Non-pigmented ciliary epithelial cell (primary cell): ENCODE measurements at places on chromosomes 11 and 22.

GRCh38 chr22:23128269-23129108 lies 13.3 kb downstream of the RSPH14 start:
- DNase-seq: peak; percentile 51

DNA sequence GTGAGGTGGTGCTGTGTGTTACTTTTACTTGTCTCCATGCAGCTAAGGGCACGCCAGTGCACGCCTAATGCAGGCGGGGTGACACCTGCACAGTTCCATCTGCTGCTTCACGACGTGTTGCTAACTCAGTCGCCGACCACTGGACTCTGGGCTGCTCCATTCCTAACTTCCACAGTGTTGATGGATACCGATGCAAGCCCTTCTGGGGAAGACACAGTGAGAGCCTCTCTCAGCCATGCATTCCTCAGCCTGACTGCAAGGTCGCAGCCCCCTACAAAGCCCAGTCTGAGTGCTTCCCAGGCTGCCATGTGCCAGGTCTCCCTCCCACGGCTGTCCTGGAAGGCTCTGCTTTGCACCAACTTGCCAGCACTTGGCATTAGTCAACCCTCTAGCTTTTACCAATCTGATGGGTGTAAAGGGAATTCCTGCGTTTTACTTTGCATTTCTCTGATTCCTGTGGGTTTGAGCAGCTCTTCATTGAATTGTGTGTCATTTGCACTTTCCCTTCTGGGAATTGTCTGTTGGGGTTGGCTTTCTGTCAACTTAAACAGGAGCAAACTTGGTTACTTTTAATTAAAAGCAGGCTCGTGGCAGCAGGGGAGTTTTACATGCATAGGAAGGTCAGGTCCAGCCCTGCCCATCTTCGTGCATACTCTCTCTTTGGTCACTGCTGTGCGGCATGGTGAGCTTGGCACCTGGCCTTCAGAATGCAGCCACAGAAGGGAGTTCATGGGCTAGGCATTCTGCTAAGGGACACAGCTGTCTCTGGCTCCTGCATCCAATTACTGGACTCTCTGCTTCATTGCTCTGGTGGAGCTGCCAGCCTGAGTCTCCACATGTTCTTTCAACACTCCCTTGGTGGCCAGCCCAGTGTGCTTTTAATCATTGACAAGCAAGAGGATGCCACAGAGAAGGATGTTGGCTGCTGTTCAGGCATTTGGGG lies 34.6 kb upstream of the SHANK2 start:
- DNase-seq: peak; percentile 26

- DNase-seq: no peak
Observed at GRCh38 chr22:48842976-48843375, 984.7 kb downstream of the BRD1 start.

- no peak for DNase-seq
Observed at GRCh38 chr11:85758026-85758425, 52.9 kb downstream of the SYTL2 start.

DNA sequence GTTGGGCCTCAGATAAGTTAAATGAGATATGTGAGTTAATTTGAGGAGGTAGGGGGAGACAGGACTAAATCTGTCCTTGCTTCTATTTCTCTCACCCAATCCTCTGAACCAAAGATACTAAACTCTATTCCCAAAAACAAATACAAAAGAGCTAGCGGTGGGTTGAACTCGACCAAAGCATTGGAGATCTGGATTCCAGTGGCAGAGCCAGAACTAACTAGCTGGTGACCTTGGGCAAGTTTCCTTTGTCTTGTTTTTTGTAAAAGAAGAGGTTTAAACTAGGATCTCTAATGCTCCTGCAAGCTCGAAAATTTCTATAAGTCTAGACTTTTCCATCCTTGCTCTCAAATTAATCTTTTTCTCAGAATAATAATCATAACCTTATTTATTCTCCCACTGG lies 1.5 kb downstream of the ME3 start:
- no peak for DNase-seq

GRCh38 chr22:24337894-24338645 lies 67.4 kb downstream of the SPECC1L start:
- no peak for DNase-seq

GRCh38 chr11:2582351-2582945 lies 117.3 kb downstream of the KCNQ1OT1 start:
- no peak for DNase-seq

GRCh38 chr11:12017243-12017678 lies 8.8 kb upstream of the DKK3 start:
- no peak for DNase-seq

DNA sequence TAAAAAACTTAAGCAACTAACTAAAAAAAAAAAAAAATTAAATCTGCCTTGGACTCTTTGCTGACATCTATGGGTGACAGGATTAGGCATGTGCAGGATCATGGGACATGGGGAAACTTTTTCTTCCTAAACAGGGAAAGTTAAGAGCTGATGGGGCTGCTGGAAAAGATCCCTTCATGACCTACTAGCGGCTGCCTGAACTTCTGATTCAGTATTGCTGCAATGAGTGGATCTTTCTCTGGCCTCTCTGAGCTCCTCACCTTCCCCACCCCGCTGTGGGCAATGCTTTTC lies 25.0 kb downstream of the OR5A2 start:
- no peak for DNase-seq

DNA sequence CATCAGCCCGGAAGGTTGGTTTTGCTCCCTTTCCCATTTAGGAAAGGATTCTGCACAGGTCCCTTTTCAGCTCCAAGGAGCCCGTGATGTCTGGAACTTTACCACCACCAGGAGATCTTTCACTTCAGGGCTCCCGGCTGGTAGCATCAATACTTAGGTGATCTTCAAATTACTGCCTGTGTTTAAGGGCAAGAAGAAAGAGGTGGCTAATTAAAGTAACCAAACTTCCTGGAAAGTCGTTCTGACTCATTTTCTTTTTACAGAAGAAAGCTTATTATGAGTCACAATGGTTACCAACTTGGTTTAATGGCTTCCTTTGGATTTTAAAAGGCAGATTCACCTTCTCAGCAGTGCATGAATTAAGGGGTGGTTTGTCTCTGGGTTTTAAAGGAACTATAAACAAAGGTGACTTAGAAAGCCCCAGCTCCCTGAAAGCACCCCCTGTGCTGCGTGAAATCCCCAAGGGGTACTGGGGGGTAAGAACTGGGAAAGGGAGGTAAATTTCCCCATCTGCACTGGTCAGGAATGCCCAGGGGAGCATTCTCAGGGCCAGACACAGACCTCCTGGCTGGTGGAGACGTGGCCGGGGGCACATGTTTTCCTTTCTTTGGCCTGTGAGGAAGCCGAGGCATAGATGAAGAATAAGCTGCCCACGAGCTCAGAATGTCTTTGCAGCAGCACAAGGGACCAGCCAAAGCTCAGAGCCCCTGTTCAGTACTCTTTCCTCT lies 8.8 kb downstream of the POU2F3 start:
- no peak for DNase-seq

DNA sequence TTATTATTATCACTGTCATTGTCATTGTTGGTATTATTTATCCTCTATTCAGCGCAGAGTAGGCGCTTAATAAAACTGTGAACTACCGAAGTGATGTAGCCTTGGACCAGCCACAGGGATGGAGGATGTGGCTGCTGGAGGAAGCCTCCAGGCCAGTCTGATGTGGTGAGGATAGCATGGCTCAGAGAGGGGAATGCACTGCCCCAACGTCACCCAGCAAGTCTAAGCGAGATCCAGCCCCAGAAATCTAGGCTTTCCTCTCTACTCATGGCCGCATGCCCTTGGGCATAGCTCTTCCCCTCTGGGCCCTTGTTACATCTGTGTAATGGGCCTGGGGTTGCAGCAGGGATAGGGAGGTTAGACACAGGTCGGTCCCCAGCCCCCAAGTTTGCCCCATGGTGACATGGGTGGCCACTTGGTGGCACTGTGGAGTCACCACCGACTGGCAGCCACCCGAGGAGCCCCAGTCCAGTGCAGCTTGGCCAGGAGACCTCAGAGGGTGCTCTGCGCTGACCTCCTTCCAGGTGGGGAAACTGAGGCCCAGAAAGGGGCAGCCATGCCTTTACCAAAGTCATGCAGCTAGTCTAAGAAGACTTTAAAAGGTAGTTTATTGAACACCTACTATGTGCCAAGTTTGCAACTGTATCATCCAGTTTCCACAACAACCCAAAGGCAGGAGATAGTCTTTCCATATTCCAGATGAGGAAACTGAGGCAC lies 395.7 kb downstream of the MN1 start:
- DNase-seq: no peak

- no peak for DNase-seq
Observed at GRCh38 chr11:126800009-126800408, 200.6 kb downstream of the KIRREL3 start.

- no peak for DNase-seq
Observed at GRCh38 chr22:21917181-21917958, 35.3 kb downstream of the PPM1F start.

DNA sequence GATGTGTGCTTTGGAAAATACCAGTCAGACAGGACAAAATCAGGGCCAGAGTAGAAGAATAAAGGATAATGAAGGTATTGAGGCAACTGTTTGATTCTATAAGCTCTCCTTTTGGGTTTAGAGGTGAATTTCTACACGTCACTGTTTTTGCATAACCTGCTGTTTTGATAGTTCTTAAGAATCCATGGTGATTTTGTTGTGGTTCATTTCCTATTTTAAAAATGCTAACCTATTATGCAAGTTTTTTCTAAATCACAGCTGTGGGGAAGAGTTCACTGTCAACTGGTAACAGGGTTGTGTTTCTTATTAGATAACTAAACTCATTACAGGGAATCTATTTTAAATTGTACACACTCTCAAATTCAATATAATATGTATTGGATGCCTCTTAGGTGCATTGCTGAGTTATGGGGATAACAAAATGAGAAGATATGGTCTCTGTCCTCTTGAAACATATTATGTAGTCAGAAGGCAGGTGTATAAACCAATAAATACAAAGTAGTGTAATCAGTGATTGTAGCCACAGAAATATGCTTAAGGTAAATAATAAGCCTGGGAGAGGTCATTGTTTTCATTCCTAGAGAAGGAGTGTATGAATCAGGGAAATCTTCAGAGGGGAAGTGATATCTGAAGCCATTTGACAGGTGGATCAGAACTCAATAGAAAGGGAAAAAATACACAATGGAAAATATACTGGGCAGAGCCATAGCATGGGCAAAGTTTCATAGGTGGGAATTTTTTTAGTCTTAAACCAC lies 192.5 kb downstream of the FAT3 start:
- no peak for DNase-seq

- DNase-seq: no peak
Observed at GRCh38 chr11:120108785-120109168, 29.1 kb downstream of the TRIM29 start.

DNA sequence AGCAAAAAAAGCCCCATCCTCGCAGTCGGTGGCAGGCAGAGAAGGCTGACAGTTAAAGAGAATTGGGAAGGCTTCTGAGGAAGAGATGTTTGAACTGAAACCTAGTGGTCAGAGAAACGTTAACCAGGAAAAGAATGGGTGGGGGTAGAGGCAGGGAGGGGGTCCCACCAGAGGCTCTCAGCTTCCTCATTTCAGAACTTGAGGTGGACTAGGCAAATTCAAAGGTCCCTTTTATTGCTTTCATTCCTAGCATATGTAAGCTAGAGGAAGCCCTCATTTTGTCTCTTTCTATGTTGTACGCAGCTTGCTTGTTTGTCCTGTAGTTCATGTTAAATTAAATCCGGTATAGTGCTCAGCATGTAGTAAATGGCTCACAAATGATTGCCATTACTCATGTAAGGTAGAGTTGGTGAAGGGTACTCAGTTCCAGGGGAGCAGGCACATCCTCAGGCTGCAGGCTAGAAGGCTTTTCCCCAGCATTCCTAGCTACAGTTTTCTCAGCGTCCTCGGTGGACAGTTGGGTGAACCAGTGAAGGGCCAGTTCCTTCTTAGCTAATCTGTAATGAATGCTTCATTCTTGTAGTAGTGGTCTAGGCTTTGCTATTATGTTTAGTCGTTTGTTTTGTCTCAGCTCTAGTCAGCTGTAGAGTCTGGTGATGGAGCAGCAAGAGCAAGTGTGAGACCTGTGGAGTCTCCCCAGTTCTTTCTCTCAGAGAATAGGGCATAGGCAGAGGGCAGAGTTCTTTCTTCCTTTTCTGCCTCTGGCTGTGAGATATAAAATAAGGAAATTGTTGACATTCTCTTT lies 58.6 kb downstream of the UVRAG start:
- no peak for DNase-seq

DNA sequence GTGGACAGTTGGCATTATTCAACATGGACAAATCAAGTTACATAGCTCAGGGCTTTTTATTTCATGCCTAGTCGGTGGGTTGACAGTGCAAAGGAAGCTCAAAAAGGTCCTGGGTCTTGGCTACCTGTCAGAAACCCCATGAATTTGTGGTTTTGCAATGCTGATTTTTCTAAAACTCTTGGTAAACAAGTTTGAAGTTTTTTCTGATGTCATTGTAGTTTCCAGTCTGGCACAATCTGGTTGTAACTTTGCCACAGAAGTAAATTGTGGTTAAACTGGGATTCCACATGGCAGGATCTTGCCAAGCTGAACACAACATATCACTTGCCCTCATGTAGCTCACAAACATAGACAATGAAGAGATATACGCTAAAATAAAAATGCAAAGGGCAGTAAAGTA lies 100.8 kb downstream of the EHF start:
- no peak for DNase-seq

GRCh38 chr22:27466229-27466628 lies 335.3 kb downstream of the MN1 start:
- DNase-seq: no peak

DNA sequence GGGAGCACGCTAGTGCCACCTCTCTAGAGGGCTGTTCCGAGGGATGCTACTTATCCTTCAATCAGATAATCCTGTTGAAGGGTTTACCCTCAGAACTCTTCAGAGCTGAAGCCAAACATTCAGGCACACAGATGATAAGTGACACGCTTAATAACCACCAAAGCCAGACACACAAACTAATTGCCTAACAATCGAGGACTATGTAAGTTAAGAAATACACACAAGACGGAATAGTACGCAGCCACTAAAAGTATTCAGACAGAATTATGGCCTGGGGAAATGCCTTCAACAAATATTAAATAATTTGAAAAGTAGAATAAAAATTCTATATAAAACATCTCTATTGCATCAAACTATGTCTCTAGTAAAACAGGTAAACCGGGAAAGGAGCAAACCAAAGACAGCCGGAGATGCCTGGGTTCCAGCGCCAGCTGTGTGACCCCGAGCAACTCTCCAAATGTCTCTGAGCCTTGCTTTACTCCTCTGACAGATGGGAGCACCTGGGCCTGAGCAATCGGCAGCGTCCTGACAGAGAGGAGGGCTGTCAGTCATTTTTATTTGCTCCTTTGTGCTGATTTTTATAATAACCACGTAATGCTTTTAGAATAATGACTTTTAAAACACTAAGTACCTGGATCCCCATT lies 11.3 kb downstream of the LRFN4 start:
- DNase-seq: no peak

GRCh38 chr11:5476186-5476819 lies 12.2 kb upstream of the OR52D1 start:
- peak; percentile 13 for DNase-seq

DNA sequence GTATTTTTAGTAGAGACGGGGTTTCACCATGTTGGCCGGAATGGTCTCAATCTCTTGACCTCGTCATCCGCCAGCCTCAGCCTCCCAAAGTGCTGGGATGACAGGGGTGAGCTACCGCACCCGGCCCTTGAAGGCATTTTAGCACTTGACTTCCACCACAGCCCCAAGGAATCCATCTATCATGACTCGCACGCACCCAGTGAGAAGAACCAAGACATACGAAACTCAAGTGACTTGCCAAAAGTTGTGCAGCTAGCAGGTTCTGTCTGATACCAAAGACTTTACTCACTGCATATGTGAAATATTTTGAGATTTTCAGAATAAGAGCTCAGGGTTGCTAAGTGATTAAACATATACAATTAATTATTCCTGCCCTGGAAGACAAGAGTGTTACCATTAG lies 21.0 kb downstream of the FLI1 start:
- peak; percentile 83 for DNase-seq

- DNase-seq: no peak
Observed at GRCh38 chr22:25167082-25167481, 32.6 kb upstream of the CRYBB3 start.

- no peak for DNase-seq
Observed at GRCh38 chr11:122954455-122954854, 27.2 kb downstream of the BSX start.
